Fibroblast of skin of abdomen (primary cell): ENCODE measurements at places on chromosomes 5 and 9.

DNA sequence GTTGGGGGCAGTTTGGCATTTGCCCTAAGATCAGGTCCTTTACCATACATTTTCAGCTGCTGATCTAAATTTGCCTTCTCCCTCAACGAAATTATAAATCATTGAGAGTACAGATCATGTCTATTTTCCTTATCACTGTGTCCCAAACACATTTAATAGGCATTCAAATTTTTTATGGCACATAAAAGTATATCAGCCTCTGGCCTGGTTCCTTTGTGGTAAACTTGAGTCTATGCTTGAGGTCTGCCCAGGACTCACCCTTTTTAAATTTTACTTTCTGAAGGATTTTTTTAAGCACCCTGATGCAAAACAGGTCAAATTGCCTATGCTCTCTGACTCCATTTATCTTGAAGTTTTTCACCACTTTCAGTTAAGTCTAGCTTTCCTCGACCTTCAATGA lies 163.6 kb upstream of the GRIN3A start:
- no peak for DNase-seq

- no peak for DNase-seq
Observed at GRCh38 chr9:137843355-137843754, 34.2 kb upstream of the CACNA1B start.

- DNase-seq, result no peak
Observed at GRCh38 chr5:32551865-32552264, 33.5 kb upstream of the SUB1 start.

DNA sequence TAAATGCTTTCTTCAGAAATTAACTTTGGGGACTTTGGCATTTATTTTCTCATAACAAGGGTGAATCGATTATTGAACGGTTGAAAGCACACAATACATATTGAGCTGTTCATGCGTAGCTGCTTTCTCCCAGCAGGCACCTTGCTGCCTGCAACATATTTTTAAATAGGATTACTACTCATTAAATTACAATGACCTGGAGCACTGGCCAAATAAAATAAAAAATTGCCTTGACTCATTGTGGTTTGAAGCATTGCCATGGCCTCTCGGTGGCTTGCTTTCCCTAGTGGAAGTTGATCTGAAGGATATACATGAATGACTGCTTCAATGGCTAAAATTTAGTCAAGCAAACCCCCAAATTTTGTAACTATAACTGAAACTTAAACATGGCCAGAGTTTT lies 181.6 kb upstream of the NUDT12 start:
- peak; percentile 81 for DNase-seq

GRCh38 chr9:97786341-97786740 lies 66.7 kb upstream of the FOXE1 start:
- DNase-seq, result peak; percentile 45

DNA sequence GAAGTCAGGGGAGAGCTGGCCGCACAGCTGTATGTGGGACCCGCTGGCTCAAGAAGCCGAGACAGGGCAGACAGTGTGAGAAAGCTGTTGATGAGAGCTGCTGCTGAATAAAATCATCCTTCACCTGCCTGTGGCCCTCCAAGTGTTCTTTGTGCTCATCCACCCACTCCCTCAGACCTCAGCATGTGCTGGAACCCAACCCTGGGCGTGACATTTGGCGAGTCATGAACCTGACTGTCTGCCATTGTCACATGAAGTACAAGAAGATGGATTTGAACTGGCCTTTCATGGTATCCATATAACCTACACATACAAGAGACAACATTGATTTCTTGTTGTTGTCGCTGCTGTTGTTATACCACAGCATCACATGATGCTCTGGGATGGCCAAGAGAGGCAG lies 139.7 kb upstream of the PLCXD3 start:
- no peak for DNase-seq

GRCh38 chr9:91193087-91193657 lies 168.5 kb downstream of the AUH start:
- DNase-seq, result peak; percentile 97

GRCh38 chr5:174827558-174827957 lies 103.2 kb downstream of the MSX2 start:
- peak; percentile 79 for DNase-seq

DNA sequence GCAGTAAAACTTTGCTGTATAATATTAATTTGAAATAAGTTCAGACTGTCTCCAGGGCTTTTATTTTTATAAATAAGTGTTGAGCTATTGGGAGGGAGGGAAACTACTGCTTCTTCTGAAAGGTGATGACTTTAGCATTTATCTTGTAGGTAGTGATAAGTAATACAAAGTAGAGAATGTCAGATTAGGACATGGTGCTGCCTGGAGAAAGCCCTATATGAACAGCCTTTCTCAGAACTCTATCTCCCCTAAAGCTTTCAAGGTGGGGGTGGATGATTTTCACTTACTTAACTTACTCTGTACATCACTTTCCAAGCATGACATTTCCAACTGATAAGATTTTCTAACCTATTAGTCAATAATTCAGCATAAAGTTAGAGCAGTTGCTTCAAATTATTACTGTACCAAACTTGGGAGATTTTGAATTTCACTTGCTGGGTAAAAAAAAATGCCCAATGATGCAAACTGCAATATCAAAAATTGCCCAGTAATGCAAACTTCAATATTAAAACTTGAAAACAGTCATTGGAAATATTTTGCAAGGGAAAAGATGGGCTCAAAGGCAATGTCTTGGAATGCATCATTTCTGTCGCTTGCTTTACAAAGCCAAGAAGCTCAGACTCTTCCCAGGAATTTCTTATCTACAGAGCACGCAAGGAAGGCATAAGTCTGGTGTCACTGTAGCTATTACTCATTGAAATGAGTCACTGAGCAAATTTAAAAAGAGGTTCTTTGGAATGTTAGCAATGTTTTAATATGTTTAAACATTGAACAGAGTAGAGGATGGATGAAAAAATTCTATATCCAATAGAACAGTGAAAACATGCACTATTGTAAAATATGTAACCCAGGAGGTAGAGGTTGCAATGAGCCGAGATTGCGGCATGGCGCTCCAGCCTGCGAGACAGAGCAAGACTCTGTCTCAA lies 569.5 kb downstream of the PSAT1 start:
- peak; percentile 94 for DNase-seq

- no peak for DNase-seq
Observed at GRCh38 chr9:90478821-90479220, 163.8 kb downstream of the DIRAS2 start.

DNA sequence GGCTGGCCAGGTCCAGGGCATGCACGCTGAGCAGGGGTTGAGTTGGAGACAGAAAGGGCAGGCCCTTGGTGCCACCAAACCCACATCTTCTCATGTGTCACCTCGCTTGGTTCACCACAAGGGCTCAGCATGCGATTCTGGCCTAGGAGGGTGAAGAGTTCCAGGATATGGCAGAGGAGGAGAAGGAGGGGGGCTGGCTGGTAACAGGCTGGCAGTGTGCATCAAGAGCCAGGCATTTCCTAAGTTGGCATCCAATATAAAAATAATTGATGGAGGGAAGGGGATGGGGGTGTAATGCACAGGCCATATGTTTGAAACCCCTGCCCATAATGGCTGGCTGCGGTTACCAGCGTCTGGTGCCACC lies 255.6 kb downstream of the NFIB start:
- DNase-seq, result no peak

GRCh38 chr9:110767559-110768063 lies 99.0 kb downstream of the MUSK start:
- peak; percentile 40 for DNase-seq

DNA sequence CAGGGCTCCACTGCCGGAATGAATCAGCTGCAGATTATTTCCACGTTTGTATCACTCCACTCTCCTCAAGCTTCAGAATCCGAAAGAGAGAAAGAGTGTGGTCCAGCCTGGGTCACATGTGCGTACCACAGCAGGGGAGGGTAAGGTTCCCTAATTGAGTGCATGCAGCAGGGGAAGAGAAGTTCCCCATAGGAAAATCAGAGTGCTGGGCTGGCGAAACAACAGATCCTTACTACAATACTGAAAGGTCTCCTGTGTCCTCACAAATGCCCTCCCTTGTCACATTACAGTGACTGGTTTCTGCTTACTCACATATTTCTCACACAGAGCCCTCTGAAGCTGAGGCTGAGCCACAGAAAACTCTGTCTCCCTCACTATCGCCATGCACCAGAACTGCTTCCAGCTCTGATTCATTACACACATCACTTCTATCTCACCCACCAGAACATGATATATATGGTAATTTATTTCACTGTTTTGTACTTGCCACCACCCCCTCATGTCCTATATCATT lies 532.2 kb upstream of the TUSC1 start:
- peak; percentile 25 for DNase-seq

GRCh38 chr5:96823900-96824380 lies 16.2 kb upstream of the ERAP1 start:
- peak; percentile 56 for DNase-seq

- no peak for DNase-seq
Observed at GRCh38 chr9:14888875-14889274, 21.4 kb downstream of the FREM1 start.

- no peak for DNase-seq
Observed at GRCh38 chr5:138968601-138969000, 93.5 kb upstream of the LRRTM2 start.

GRCh38 chr5:3599226-3600105 lies 3.8 kb downstream of the IRX1 start:
- peak; percentile 74 for DNase-seq

DNA sequence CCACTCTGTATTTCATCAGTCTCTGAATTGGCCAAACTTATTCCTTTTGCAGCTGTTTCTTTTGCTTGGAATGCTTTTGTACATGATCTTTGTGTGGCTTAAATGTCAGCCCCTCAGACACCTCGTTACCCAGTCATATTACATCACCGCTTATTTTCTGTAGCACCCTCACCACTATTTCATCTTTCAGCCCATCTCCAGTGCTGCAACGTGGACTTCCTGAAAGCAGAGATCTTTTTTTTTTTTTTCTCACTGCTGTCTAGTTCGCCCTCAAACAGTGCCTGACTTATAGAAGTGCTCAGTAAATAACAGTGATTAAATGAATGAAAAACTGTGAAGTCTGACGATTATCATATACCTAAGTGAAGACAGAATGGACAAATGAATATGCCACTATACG lies 835 bp downstream of the SRA1 start:
- peak; percentile 28 for DNase-seq

- DNase-seq, result no peak
Observed at GRCh38 chr9:85040146-85040545, 370.6 kb downstream of the NTRK2 start.

GRCh38 chr5:174459832-174460448 lies 264.4 kb upstream of the MSX2 start:
- DNase-seq, result no peak

- no peak for DNase-seq
Observed at GRCh38 chr9:83153030-83153429, 90.1 kb upstream of the RASEF start.

- no peak for DNase-seq
Observed at GRCh38 chr9:98580956-98581355, 127.8 kb downstream of the GABBR2 start.

DNA sequence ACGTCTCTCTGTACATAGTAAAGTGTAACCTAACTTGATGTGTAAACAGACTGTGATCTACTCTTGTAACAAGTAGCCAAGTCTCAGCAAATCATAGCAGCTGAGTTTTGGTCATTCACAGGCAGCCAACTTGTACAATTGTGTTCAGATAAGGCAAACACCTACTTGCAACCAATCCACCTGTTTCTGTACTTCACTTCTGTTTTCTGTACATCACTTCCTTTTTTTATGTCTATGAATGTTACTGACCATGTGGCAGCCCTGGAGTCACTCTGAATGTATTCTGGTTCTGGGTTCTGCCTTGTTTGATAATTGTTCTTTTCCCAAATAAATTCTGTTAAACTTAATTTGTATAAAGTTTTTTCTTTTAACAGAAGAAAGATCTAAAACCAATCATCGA lies 26.0 kb downstream of the RLN2 start:
- no peak for DNase-seq

GRCh38 chr9:133601746-133602145 lies 7.4 kb downstream of the FAM163B start:
- no peak for DNase-seq

DNA sequence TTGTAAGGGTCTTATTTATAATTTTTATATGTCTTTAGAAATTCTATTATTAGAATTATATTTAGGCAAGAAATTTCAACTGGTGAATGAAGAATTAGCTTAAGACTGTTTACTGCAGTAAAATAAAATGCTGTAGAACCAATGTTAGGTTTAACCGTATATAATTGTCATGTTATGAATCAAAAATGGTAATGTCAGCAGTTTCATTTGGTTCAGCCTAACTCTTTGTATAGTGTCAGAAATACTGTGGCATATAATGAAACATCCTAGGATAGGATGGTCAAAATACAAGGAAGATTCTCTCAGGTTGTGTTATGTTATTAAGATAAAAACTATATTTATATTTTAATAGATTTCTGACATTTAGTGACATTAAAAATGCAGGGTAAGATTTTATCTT lies 64.4 kb upstream of the EIF4EBP3 start:
- no peak for DNase-seq
